ENCODE measurements at places on chromosomes 2 and 18.
A peak's percentile ranks its signal among the peaks of the same experiment; 100 is the strongest.

GRCh38 chr2:1553671-1554295, 140.5 kb downstream of the TPO start:
- no peak for DNase-seq

GRCh38 chr2:41521211-41521610, 526.6 kb upstream of the PKDCC start:
- DNase-seq = no peak

DNA sequence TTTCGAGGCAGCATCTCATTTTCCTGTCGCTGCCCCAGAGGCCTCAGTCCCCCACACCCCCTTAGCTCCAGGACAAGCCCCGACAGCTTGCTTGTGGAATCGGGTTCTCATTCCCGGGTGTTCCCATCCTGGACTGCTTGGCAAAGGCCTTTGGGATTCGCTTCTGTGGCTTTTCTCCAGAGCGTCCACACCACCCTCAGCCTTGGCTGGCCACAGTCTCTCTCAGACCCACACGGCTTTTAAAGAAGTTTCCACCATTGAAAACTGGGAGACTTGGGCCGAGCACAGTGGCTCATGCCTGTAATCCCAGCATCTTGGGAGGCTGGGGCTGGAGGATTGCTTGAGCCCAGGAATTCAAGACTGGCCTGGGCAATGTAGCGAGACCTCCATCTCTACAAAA, 2.7 kb downstream of the ESPNL start:
- no peak for DNase-seq

- no peak for DNase-seq
Measured at GRCh38 chr2:173226899-173227698, 127.6 kb upstream of the CDCA7 start.

DNA sequence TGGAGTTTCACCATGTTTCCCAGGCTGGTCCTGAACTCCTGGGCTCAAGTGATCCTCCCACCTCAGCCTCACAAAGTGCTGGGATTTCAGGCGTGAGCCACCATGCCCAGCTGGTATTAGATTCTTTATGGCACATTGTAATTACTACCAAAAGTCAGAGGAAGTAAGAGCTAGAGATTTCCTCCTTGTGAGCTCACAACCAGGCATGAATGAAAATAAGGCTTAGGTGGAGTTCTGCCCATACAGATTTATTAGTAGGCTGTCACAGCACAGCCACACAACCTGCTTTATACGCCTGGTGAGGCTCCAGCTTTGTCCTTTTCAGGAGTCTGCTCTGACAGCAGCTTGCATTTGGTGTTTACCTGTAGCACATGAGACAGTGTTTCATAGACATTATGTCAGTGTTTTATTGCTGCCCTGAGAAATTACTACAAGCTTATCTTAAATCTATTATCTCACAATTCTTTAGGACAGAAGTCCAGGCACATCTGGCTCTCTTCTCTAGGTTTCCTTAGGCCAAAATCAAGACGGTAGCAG, 156.6 kb downstream of the TANC1 start:
- no peak for DNase-seq

- no peak for DNase-seq
Measured at GRCh38 chr2:205702576-205702975, 20.3 kb downstream of the NRP2 start.

- no peak for DNase-seq
Measured at GRCh38 chr2:27271631-27272340, 3.4 kb upstream of the DNAJC5G start.

DNA sequence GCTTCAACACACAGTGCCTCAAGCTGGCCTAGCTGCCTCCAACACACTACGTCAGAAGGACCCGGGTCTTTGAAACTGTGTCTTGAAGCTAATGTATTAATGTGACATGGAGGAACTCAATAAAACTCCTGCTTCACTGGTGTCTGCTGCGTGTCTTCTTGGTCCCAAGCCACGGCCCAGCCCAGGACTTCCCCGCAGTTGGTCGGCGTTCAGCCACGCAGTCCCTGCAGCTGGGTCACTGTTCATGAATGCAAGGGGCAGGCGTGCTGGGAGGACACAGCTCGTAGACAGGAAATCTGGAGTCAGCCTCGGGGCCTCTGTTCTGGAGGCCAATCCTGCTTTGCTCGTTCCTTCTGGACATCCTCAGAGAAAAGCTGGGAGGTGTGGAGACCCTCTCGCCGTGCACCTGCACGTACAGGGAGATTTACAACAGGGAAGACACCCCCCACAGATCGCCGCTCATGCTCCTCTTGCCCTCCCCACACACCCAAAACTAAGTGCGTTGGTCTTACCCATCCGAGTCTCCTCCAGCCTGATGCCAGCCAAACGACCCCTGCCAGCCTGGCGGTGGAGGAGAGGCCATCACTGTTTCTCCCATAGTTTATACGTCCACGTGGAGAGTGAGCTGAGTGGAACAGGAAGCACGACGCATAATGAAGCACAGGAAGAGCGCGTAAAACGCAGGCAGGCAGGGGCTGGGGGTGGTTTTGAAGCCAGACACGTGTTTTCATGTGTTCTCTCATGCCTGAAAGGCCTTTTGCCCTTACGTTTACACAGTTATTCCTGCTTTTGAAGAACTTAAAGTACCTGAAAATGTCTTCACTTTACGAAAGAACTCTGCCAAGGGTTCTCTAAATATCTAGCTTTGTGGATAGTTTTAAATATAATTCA, 39.7 kb downstream of the ADI1 start:
- peak; percentile 11 for DNase-seq

DNA sequence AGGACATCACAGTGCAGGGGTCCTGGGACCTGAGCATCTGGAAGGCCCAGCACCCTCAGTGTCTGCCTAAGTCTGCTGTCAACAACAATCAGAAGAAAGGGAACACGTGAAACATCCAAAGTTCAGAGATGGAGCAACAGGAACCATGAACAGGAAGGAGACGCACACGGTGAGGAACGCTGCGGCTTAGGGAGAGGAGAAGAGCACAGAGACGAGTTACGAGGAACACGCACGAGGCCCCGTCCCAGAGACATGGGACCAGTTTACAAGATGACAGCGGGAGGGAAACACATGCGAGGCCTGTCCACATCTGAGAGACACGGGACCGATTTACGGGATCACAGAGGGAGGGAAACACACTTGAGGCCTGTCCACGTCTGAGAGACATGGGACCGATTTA, 2.9 kb upstream of the KCNG2 start:
- DNase-seq = no peak

DNA sequence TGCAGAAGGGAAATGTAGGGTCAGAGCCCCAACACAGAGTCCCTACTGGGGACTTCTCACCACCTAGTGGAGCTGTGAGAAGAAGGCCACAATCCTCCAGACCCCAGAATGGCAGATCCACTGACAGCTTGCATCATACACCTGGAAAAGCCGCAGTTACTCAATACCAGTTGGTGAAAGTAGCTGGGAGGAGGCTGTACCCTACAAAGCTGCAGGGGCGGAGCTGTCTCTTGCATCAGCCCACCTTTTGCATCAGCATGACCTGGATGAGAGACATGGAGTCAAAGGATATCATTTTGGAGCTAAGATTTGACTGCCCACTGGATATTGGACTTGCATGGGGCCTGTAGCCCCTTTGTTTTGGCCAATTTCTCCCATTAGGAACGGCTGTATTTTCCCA, 237.3 kb downstream of the CALCRL start:
- DNase-seq = no peak

- DNase-seq = peak; percentile 85
Measured at GRCh38 chr2:200306196-200306930, at the start of gene SPATS2L. Gene SPATS2L, plus strand, starts transcription at chr2:200306693. Its CDS starts 82,552 bp downstream, at chr2:200389245.

GRCh38 chr18:64380117-64380516, 231.2 kb upstream of the LINC00305 start:
- no peak for DNase-seq

DNA sequence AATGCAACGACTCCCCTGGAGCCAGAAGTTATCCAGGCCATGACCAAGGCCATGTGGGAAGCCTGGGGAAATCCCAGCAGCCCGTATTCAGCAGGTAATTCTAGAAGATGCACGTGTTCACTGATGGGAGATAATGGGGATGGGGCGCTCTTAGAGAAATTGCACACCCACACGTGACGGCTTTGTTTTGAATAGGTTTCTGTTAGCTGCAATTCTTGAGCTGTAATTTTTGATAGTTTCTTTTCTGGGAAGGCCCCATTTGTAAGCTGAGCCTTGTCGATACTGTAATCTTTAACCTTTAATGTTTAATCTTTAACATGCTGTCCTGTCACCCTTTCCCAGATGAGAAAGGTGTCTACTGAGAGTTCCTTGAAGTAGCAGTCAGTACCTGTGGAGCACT, 3.6 kb downstream of the SCLY start:
- no peak for DNase-seq

- DNase-seq = no peak
Measured at GRCh38 chr18:50895350-50896045, 16.6 kb downstream of the ME2 start.

DNA sequence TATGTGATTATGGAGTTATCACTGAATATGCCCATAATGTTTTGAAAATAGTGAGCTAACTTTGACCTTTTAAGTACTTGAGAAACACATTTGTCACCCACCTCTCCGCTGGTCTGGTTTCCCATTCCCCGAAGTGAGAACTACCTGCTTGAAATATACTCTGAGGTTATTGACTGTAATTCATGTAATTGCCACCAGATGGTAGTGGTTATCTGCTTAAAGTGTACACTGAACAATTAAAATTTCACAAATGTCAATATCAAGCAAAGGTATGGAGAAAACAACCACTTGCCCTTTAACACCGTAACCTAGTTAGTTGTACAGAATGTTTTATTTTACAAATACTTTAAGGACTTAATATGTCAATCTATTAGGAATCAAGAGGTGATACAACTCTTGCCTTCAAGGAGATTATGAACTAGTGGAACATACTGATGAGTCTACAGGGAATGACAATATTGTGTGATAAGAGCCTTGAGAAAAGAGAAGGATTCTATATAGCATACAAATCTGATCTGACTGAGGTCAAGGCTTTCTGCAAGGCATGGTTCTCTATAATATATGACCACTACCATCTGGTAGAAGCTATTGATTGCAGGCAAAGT, 316.8 kb upstream of the KCNH7 start:
- DNase-seq = no peak

DNA sequence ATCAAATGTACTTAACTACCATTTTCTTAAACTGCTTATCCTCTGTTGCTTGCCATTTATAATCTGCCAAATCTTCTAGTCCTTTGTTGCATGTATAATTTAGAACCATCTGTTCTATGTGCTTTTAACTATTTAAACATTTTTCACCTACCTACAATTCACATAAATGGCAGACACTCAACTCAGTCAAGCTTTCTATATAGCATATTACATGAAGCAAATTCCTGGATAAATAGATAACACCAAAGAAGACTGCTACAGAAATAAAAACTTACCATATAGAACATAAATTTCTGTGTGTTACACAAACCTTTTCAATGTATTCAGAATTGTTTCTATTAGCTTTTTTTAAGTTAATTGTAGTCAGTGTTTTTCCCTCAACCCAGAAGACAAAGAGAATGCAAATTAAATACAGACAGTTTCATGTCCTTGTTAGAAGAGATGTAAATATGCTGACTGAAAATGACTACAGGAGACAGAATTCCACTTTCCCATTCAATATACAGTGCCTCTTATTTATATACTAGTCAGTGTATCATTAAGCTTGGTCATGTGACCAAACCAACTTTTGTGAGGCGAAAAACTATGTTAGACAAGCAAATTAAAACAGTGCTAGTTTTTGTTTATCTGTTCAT, 2.6 kb downstream of the BAZ2B start:
- no peak for DNase-seq

- DNase-seq = no peak
Measured at GRCh38 chr2:182933629-182934028, 67.2 kb upstream of the FRZB start.

Data from left cardiac atrium (tissue), 4 donors.